Activated CD4-positive, alpha-beta T cell treated with anti-CD3 and anti-CD28 coated beads, Interleukin-2, amount 50 U/mL, for 48 hours (primary cell): ENCODE measurements at places on chromosomes 3 and 15.

- peak; percentile 20 for DNase-seq
Measured at GRCh38 chr3:10983219-10983916, 9.2 kb upstream of the SLC6A1 start.

DNA sequence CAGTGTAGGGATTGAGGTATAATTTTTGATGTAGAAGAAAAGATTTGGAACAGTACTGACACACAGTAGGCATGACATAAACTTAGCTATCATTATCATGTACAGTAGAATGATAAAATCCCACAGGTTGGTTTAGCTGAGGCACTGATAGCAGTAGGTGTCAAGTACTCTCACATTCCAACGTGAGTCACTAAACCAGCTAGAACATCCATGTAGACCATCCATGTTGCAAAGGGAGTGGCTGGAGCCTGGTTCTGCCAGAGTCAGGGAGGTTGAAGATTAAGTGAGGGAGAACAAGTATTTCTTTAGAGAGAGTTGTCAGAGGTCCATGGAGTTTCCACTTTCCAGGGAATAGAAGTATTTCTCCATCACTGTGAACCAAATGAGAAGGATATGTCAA lies 157.2 kb upstream of the TMEM108 start:
- DNase-seq: no peak

GRCh38 chr3:4963669-4964570 lies 15.3 kb upstream of the BHLHE40 start:
- DNase-seq: no peak

GRCh38 chr3:12994607-12995388 lies 78.4 kb downstream of the IQSEC1 start:
- DNase-seq: peak; percentile 87

GRCh38 chr3:194306771-194307640 lies 44.1 kb downstream of the CPN2 start:
- DNase-seq: no peak

- DNase-seq: peak; percentile 57
Measured at GRCh38 chr3:110314512-110315114, 757.0 kb upstream of the NECTIN3 start.

DNA sequence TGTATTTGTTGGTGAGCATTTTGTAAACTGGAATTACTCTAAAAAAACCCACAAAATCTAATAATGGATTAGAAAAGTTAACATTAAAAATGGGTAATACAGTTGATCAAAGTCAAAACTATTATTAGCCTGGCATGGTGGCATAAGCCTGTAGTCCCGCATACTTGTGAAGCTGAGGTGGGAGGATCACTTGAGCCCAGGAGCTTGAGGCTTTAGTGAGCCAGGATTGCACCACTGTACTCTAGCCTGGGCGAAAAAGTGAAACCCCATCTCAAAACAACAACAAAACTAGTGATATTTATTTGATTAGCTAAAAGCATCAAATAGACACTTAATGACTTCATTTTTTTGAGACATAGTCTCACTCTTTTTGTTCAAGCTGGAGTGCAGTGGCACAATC lies 3.6 kb downstream of the SNX1 start:
- DNase-seq: no peak

DNA sequence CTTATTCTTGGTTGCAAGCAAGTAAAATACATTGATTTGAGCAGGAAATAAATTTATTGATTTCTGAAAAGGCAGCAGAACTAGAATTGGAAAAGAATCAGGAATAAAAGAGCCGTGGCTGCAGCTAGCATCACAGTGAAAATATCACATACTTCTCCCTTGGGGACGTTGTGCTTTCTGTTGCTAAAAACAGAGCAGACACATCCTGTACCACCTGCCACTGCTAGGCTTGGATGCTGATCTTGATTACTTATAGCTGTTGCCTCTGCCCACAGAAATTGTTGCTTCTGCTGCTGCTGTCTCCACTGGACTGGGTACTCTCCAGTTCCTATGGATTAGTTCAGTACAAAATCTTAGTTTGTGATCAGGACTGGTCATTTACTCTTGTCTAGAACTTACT lies 283.8 kb downstream of the C3orf38 start:
- no peak for DNase-seq

DNA sequence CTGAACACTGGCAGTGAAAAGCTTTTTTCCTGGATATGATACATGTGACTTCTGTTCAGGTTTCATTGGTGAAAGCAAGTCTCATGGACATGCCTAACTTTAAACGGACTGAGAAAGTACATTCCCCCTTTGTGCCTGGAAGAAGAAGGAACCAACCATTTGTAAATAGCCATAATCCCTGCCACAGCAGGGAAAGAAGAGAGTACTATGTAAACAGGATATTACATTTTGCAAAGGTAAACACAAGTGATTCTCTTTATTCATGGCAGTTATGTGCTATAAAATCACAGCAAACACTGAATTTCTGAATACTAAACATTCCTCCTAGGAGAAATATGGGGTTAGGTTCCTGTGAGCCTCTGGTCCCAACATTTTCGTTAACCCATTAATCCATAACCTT lies 46.8 kb downstream of the PRICKLE2 start:
- no peak for DNase-seq

- no peak for DNase-seq
Measured at GRCh38 chr3:147404800-147405230, 1.5 kb downstream of the ZIC4 start.

- no peak for DNase-seq
Measured at GRCh38 chr3:25386686-25387255, 41.3 kb upstream of the RARB start.

DNA sequence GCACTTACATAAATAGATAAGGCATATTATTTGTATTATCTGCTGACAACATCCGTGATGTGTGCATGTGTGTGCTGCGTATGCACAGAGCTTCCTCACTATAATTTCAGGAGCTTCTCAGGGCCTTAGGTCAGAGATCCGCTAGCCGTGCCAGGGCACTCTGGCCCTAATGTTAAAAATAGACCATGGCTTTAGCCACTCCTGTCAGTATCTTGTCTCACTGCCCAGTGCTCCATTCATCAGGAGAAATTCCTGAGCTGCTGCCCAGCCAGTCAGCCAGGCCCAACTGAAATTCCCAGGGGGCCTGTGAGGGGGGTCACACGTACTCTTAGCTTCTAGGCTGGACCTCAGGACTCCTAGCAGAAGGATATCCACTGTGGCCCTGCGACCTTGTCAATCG lies 70.0 kb upstream of the ABHD2 start:
- no peak for DNase-seq

GRCh38 chr15:96736384-96736783 lies 405.9 kb downstream of the NR2F2 start:
- no peak for DNase-seq

DNA sequence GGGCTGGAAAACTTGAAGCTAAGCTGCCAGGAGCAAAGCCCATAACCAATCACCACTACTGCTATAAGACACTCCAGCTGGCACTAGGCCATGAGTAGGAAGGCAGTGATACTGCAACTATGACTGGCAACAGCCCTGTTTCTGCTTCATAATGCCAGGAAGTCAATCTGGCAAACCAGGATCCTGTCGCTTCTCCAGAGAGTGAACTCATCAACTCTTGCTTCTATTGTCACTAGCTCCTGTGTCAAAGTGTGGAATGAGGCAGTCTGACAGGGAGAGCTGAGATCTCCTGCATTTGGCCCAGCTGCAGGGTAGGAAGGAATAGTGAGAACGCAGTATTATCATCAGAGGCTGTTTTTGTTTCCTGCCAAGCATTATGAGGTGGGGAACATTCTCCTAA lies 105.3 kb downstream of the CTNNB1 start:
- DNase-seq: no peak

DNA sequence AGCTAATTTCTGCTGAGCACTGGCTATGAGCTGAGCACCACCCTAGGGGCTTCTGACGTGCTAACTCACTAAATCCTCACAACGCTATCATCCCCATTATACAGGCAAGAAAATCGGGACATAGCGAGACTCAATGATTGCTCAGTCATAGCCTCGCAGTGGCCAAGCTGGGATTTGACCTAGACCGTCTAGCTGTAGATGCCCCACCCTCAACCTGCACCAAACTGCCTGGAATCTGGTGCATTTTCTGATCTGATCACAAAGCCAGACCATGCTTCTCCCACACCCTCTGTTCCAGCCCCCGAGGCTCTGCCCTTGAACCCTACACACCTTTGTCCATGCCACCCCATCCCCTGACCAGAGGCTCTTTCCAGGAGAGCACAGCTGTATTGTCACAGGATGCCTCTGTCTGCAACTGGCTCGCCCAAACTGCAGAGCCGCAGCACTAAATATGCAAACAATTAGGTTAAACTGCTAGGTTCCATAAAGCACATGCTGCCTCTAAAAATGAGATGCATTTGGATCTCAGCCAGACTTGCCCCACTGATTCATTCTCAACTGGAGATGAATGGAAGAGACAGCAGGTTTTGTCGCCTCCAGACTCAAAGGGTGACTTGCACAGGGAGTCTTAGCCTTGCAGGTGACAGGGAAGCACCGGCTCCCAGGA lies 95.2 kb downstream of the NUP210 start:
- no peak for DNase-seq

DNA sequence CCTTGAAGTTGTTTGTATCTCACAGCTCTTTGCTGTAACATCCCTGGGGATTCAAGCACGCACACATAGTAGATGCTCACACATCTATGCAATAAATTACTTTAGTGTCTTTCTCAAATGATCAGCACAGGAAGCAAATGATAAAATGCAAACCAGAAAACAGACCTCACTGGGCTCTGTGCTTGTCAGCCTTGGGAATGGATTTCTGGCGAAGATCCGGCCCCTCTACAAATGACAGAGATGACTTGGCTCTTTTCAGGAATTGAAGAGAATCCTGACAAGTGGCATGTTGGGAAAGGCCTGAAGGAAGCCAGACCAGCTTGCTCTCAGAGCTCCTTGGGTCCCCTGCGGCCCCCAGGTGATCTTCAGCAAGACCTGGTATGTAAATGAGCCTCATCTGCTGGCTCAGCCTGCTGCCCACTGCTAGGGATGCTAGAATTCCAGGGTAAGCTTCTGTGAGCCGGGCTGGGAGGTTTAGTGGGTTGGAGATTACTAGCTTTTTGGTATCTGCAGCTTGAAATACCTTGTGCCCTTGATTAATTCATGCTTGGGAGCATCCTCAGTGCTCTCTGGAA lies 54.1 kb downstream of the LPP start:
- no peak for DNase-seq
